ENCODE measurements at places on chromosomes 1 and 21.

DNA sequence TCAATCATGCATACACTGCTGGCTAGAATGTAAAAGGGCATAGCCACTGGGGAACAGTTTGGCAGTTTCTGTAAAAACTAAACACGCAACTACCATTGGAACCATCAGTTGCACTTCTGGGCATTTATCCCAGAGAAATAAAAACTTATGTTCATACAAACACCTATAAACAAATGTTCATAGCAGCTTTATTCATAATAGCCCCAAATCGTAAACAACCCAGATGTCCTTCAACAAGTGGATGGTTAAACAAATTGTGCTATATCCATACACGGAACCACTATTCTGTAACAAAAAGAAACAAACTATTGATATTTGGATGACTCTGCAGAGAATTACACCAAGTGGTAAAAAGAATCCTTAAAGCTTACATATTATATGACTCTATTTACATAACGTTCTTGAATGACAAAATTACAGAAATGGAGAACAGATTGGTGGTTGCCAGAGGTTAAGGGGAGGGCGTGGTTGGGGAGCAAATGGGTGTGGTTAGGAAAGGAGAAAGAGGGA is 22.8 kb downstream of the LACTBL1 start:
- DNase-seq: no peak

GRCh38 chr1:7109901-7110300 is 324.6 kb downstream of the CAMTA1 start:
- no peak for DNase-seq

DNA sequence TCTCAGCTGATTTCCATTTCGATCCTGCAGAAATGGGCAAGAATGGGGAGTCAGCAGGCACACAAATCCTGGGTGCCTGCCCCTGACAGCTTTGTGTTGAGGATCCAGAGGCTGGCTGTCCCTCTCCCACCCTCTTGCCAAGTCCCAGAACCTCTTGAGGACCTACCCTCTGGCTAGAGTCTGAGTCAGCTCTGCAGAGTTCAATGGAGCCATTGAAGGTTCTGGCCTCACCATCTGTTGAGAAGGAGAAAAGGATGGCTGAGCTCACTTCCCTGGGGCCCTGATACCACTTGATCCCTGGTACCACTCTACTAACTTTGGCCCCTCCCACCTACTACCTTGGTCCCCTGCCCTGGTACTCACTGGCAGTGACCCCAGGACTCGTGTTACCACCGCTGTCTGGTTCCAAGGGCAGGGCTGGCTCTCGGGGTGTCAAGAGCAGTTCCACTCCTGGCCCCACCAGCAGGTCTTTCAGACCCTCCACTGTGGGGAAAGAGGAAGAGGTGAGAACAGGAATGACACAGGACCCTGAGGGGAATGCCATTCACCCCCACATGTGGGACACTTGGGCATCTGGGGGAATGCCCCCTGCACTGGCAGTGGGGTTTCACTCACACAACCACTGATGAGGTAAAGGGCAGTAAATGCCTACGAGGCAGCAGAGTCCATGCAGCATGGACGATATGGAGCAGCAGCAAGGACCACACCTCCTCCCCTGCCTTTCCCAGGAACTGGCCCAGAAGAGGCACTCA is 10.5 kb downstream of the RXFP4 start:
- no peak for DNase-seq

- DNase-seq: no peak
These were observed 31.0 kb downstream of the LRRC3 start for GRCh38 chr21:44486302-44486701.

- no peak for DNase-seq
These were observed 16.5 kb downstream of the SLC37A1 start for GRCh38 chr21:42530167-42530518.

DNA sequence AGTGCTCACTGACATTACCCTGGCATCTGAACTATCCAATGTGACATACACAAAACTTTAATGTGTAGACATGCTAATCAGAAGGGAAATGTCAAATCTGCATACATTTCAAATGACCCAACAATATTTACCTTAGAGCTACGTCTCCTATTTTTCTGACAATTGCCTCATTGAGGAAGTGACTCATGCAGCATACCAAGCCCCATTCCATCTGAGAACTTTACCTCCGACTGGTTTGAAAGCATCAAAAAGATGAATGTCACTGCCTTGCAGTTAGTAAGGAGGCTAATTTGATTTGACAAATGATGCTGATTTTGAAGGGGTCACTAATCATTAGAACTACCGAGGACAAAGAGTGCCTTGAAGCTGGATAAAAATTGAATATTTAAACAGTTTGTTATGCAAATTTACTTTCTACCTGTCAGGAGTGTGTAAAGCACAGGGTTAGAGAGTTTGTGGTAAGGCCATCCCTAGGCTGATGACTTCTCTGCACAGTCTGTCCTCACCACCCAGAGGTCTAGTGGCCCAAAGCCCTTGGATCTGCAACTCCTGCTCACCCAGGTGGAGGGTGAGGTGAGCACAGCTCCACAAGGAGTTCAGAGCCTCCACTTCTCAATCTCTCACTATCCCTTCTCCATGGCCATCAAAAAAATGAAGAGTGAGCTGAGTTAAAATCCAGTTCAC is 500.3 kb upstream of the C1orf87 start:
- DNase-seq: peak; percentile 49

DNA sequence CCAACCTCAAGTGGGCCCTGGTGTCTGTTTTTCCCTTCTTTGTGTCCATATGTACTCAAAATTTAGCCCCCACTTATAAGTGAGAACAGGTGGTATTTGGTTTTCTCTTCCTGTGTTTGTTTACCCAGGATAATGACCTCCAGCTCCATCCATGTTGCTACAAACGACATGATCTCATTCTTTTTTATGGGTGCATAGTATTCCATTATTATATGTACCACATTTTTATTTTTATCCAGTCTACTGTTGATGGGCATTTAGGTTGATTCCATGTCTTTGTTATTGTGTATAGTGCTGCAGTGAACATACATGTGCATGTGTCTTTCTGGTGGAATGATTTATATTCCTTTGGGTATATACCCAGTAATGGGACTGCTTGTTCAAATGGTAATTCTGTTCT is 27.6 kb downstream of the FCRL3 start:
- no peak for DNase-seq

All from EH (cell line).